ENCODE measurements at places on chromosomes 3 and 15.

DNA sequence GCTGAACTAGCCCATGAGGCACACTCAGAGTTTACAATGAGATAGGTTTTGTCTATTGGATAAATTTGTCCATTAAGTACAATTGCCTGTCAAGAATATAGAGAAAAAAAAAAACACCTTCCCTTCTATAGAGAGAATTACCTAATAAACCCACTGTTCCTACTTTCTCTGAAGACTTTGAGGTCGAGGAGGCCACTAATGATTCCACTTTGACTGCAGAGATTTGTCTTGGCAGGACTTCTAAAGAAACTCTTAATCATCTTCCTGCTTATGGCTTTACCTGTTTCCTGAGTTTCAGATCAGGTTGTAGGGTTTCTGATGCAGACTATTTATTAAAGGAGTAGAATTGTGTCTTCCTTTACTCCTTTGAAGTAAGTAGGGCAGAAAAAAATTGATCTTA, 342.4 kb upstream of the KCNMB2 start:
- no peak for DNase-seq

DNA sequence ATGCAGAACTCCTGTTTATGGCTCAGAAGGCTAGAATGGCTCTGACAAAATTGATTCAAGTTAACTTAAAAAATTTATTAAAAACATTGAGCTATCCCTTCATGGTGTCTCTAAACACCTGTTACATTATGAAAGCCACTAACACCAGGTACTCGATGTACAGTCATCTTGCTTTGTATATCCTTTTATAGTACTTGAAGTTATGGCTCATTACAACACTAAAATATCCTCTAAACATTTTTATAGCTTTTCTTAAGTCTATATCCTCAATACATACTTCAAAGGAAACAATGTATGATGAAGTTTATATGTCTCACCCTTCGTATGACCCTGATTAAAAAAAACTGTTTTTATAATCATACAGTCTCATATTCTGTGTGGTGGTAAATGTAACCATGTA, 38.2 kb downstream of the SLITRK3 start:
- no peak for DNase-seq

GRCh38 chr3:189773056-189773455, 141.9 kb downstream of the TP63 start:
- no peak for DNase-seq

DNA sequence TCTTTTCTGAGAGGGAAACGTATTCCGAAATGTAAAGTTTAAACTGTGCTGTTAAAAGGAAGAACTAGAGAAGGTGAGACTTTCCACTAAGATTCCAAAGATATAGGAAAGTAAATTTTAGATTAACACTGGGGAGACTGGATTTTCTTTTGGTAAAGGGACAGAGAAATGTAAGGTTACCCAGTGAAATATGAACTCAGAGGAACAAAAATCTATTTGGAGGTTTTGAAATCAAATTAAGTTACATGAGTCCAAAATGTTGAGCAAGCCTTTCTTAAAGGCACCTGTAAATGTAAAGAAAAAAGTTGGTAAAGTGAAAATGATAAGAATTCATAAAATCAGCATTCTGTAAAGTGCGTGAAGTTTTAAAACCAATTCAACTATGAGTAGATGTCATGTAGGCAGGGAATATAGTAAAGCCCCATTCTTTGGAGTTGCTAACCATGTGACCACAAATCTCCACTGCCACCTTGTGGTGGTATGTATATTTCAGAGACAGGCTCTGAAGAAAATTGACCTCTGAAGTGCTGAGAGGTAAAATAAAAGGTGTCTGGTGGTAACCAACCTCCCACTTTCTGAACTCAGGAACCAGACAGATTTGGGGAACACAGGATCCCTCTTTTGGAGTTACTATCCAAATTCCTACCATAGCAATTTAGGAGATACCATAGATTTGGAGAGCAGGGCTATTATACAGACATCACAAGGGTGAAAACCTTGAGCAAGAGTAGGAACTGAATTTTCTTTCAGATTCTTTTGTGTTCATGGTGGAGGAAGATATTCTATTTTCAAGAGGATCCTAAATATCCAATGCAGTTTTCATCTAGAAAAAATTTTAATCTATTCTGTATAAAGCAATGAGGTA, 215.3 kb downstream of the ROBO2 start:
- peak; percentile 14 for DNase-seq

- DNase-seq, result no peak
Measured at GRCh38 chr3:35519936-35520335, 119.4 kb upstream of the ARPP21 start.

- no peak for DNase-seq
Measured at GRCh38 chr3:154132777-154133375, 11.7 kb downstream of the ARHGEF26 start.

DNA sequence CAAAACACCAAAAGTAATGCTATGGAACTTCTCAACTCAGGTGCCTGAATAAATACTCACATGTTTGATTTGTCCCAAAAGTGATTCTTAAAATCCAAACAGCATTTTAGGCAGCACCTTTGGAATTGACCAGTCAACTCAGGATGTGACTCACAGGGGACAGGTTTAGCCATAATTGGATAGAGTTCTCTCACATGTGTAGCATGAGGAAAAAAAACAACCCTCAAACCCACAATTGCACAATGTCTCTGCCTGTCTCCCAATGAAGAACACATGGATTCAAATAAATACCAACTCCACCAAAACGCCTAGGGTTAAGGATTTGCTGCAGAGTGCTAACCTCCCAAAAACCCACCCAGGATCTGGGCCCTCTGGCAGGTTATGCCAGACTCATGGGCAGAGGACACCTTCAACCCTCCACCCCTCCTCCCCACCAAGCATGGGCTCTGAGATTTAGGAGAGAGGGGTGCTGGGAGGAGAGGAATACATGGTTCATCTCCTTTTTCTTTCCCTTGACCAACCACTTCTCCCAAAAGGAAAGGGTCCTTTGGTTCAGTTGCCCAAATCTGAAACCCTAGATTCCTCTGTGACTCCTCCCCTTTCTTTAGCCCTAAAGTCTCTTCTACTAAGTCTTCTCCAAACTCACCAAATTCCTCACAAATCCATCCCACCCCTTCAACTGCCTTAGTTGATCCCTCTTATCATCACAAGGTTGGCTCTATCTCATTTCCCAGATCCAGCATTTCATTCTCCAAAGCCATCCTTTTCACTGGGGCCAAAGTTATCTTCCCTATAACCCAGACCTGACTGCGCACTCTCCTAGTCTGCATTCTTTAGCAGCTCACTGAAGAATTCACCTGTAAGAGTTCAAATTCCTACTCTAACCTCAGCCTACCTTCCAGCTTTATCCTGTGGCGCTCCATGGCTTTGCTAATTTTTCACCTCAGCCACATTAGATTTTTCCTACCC, 7.7 kb downstream of the RYK start:
- DNase-seq, result no peak

- no peak for DNase-seq
Measured at GRCh38 chr3:102304550-102304949, 130.3 kb upstream of the ZPLD1 start.

- no peak for DNase-seq
Measured at GRCh38 chr3:66602237-66602636, 101.4 kb upstream of the LRIG1 start.

GRCh38 chr3:157501863-157502262, 1.4 kb downstream of the VEPH1 start:
- no peak for DNase-seq

- DNase-seq, result no peak
Measured at GRCh38 chr15:57327985-57328471, 48.3 kb upstream of the CGNL1 start.

GRCh38 chr3:118671192-118671591, 363.5 kb downstream of the IGSF11 start:
- DNase-seq, result no peak

DNA sequence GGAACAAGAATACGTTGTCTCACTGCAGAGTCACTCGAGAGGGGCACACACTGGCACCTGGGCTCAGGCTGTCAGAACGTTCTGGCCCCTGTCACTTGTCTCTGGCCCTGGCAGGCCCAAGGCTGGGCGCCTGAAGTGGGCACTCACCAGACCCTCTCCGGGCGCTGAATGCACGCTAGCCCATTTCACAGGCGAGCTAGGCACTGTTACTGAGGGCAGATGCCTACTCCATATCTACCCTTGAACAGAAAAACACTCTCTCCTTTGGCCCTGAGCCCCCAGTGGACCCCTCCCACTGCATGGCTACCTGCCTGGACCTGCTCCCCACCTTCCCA, 42.3 kb upstream of the IQSEC1 start:
- no peak for DNase-seq

DNA sequence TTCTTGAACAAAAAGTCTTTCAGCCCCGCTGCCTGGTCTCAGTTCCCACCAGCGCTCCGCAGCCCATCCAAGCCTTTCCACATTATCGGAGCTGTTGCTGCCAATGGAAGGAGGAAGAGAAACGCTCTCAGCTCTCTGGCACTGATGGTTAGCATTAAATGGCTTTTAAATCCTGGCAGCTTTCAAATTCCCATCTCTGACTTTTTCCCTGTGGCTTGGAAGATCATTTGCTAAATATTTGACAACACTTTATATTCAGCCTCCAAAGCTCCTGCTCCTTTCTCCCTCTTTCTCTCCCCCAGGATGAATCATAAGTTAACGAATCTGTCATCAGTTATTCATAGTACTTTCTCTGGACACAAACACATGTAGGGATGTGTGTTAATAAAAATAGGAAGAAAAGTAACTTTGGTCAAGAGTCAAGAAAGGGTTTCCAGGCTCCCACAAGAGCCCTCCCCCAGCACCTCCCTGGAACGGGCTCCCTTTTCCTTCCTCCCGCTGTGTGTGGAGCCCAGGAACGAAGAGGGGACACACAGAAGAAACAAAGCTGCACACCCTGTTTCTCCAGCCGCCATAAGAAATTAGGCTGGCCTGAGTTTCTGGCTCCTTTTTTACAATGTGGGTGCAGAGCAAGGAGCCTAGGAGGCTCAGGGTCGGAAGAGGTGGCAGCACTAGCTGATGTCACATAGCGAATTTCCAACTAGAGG, 47.6 kb upstream of the TSEN2 start:
- no peak for DNase-seq

DNA sequence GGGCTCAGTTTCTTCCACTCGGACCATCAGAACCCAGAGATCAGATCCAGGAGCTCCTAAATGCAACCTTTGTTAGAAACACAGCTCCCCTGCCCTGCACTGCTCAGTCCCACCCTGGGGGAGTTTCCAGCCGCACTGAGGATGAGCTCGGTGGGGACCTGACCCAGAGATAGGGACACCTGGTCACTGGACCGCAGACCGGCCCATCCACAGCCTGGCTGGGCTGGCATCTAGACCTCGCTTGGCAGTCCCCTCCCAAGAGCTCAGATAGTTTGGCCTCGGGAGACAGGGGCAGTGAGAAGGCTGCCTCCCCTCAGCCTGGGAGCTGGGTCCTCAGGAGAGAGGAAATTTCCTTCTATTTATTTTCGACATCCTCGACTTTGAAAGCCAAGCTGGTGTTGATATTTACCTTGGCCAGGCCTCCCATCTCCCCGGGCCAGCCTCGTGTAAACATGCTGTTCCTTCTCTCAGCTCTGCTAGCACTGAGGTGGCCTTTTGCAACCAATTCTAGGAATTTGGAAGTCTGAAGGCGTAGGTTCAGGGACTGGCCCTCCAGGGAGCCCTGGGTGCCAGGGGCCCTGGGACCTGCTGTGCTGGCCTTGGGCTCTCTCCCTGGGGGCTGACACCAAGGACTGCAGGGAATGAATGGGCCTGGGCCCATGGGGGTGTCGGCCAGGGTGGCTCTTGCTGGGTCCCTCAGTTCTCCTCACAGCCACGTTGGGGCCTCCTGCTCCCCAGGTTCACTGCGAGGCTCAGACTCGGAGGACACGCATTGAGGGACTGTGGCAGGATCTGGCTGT, 90.1 kb downstream of the VGLL4 start:
- no peak for DNase-seq

DNA sequence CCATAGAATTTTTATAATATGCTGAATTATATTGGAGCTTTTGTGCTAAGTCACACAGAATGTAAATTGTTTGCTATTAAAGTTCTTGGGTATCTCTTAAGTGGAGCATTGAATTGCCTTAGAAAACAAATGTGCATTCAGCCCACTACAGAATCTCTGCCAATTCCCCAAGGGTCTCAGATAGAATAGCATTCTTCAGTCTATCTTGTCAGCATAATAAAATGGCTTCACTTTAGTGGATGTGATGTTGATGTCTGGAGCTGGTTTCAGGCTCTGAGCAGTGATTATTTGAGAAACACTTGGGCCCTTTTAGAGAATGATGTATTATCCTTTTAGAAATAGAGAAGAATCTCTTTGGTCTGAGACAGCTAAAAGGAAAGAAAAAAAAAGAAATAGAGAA, 45.2 kb downstream of the LRCH3 start:
- DNase-seq, result no peak

- DNase-seq, result no peak
Measured at GRCh38 chr15:71275566-71276335, 160.5 kb downstream of the THSD4 start.

- no peak for DNase-seq
Measured at GRCh38 chr3:474828-475227, 278.3 kb downstream of the CHL1 start.

DNA sequence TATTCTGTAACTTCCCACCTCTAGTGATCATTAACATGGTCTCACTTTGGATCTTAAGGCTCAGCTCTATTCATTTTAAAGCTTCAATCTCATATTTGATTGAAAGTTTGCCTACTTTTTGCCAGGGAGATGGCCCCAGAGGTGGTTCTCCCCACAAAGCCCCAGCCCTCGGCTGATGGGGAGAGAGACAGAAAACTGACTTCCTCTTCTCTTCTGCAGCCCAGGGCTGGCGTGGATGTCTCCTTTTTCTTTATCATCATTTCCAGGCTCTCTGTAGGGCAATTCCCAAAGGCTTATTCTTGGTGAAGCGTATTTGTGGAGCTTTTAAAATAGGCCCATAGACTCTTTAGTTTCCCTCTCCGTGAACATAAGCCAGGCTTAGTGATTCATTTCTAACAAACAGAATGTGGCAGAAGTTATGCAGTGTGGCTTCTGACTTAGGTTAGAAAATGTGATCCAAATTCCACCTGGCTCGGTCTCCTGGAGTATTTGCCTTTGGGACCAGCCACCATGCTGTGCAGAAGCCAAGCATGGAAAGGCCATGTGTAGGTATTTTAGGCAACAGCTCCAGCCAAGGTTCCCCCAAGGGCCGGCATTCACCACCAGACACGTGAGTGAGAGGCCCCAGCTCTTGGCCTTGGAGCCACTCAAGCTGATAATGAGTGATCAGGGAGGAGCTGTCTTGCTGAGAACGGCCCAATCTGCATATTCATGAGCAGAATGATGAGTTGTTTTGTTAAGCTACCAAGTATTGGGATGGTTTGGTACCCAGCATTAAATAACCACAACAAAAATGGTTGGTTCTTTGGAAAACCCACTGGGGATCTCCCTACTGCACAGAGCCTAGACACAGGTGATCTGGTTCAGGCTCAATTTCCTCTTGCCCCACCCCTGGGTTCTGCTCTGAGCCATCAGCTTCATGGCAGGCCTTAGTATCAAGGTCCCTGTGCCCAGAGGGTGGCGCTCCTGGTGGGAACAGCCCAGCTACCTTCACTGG, 353.2 kb upstream of the PROK2 start:
- DNase-seq, result no peak

GRCh38 chr3:71688121-71688520, 37.1 kb downstream of the EIF4E3 start:
- DNase-seq, result no peak
